Fibroblast of skin of scalp (primary cell): ENCODE measurements at places on chromosomes 7 and 10.

- no peak for DNase-seq
Measured at GRCh38 chr7:125085084-125085483, 155.5 kb upstream of the POT1 start.

DNA sequence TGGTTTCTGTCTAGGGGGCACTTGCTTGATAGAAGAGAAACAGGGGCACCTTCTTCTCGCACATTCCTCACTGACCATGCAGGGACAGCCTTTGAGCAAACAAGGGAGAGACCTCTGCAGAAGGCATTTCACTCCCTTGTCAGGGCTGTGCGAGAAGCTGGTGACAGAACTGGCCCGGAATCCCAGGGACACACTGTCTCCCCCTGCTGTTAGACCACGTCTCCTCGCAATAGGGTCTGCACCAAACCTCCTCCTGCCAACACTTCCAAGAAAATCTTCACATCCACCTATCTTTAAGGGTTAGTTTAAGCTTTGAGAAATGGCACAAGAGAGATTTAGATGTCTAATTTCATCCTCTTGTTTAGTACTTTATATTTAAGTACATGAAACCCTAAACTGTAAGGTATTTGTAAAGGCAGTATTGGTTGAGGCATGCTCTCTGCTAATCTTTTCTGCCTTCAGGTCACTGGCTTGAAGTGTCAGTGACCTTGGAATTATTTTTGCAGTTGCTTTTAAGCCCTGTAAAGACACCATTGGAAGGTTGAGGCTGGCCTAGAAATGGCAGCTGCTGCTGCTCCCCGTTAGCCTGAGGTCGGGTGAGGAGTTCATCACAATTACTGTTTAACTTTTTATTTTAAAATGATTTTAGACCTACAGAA, 37.0 kb downstream of the RBM20 start:
- DNase-seq = peak; percentile 49

- no peak for DNase-seq
Measured at GRCh38 chr7:133633055-133633454, 380.2 kb downstream of the EXOC4 start.

GRCh38 chr7:66542528-66543269, 86.0 kb upstream of the KCTD7 start:
- peak; percentile 66 for DNase-seq

DNA sequence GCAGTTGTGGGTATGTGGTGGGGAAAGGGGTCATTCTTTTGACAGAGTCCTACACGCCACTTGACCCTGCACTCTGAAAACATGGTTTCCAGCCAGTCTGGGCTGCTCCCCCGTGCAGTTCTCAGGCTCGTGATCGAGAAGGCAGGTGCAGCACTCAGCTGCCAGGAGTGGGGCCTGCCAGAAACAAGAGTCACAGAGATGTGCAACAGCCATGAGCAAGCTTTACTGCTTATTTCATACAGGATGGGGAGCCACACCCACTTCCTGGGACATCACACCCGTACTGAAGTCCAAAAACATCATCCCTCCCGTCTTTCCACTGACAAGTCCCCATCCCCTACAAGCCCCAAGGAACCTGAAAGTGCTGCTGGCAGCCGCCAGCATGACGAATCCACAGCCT, 9.3 kb downstream of the ATG9B start:
- DNase-seq = no peak

DNA sequence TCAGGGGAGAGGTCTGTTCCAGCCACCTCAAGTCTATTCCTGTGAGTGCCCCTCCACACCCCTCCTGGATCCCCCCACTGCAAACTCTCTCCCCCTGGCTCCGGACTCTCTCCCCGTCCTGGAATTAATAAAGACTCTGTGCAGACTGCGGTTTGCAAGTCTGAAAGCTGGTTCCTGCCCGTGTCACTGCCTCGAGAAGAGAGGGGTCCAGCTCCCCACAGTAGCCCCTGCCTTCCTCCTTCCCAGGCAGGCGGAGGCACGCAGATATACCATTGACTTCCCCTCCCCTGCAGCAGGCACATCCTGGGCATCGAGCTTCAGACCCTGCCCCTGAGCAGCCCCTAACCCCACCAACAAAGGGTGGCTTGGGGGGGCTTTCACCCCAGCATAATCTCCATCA, 2.2 kb upstream of the ELN start:
- no peak for DNase-seq

GRCh38 chr10:58674251-58674650, 161.6 kb downstream of the BICC1 start:
- DNase-seq = peak; percentile 31

DNA sequence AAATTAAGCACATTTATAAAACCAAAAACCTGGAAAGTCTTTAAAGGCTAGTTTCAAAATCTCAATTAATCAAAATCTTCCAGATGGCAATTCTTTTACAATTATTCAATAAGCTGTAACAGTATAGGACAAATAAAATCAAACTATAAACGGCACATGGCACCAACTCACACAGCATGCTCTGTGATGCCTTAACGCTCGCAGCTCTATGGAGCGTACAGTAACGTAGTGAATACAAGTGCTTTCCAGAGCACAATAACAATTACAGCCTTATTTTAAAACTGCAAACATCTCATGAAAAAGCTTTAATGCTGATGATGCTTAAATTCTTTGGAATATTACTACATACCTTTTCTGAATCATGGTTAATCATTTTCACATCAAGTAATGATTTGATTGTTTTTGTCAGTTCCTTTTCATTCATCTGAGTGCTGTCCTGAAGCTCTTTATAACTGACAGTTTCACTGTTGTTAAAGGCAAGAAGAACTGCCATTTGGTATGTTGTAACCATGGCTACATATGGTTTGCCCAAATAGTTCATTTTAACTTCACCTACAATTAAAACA, 74.2 kb downstream of the CUL2 start:
- no peak for DNase-seq

DNA sequence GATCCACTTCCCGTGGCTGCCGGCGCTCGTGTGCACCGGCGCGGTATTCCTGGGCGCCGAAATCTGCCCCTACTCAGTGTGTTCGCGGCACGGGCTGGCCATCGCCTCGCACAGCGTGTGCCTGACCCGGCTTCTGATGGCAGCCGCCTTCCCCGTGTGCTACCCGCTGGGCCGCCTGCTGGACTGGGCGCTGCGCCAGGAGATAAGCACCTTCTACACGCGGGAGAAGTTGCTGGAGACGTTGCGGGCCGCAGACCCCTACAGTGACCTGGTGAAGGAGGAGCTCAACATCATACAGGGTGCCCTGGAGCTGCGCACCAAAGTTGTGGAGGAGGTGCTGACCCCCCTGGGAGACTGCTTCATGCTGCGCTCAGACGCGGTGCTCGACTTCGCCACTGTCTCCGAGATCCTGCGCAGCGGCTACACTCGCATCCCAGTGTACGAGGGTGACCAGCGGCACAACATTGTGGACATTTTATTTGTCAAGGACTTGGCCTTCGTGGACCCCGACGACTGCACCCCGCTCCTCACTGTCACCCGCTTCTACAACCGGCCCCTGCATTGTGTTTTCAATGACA, 1.3 kb downstream of the CNNM1 start:
- DNase-seq = no peak

DNA sequence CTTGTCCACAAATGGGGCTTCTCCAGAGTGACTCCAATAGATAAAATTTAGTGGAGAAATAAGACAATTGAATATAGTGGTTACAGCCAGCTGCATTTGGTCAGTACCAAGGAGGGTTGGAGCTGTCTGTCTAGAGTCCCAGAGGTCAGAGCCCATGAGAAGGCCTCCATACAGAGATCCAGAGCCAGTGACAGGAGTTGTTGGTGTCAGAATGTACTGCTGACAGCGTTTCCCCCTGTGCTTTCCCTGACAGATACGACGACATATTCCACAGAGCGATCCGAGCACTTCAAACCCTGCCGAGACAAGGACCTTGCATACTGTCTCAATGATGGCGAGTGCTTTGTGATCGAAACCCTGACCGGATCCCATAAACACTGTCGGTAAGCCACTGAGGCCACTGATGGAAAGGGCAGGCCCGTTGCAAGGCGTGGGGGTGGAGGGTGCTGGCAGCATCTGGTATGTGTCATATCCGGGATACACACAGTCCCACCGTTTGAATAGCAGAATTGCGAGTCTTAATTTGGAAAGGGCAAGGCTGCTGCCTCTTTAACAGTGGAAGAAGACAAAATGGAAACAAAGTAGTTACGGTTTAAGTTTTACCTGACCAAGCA, 483.6 kb downstream of the NRG3 start:
- peak; percentile 44 for DNase-seq

- peak; percentile 23 for DNase-seq
Measured at GRCh38 chr10:14560274-14560673, 214.4 kb downstream of the FAM107B start.

GRCh38 chr10:47254611-47255010, 45.4 kb upstream of the GDF10 start:
- no peak for DNase-seq

GRCh38 chr7:28536259-28536658, 123.9 kb downstream of the CREB5 start:
- peak; percentile 61 for DNase-seq

DNA sequence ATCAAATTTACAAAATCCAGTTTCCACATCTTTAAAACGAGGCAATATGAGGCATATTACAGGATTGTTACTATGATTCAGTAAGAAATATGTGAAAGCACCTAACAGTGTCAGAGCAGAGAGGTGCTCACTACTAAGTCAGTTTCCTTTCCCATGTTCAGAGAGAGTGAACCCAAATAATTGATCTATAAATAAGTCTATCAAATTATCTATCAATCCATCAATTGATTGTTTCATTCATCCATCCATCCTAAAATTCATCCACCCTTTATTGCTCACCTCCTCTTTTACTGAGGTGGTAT, 340.8 kb downstream of the SUGCT start:
- no peak for DNase-seq

- DNase-seq = no peak
Measured at GRCh38 chr7:135755351-135755753, 6.7 kb upstream of the FAM180A start.

- no peak for DNase-seq
Measured at GRCh38 chr7:132102942-132103341, 473.3 kb downstream of the PLXNA4 start.

- peak; percentile 30 for DNase-seq
Measured at GRCh38 chr10:70191161-70191971, 21.1 kb upstream of the SAR1A start.

DNA sequence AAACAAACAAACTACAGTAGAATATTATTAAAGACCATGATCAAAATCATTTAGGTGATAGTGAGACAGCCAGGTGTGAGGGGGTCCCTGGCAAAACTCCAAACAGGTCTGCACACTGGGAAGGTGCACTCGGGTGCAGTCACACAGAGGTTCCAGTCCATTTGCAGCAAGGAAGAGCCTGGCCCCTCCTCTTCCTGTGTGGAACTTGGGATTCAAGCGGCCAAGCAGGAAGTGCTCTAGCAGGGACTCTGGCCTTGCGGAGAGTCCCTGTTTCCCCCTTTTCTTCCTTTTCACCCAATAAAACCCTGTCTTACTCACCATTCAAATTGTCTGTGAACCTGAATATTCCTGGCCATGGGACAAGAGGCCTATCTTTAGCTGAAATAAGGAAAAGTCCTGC, 181.8 kb downstream of the LRRTM3 start:
- DNase-seq = no peak

DNA sequence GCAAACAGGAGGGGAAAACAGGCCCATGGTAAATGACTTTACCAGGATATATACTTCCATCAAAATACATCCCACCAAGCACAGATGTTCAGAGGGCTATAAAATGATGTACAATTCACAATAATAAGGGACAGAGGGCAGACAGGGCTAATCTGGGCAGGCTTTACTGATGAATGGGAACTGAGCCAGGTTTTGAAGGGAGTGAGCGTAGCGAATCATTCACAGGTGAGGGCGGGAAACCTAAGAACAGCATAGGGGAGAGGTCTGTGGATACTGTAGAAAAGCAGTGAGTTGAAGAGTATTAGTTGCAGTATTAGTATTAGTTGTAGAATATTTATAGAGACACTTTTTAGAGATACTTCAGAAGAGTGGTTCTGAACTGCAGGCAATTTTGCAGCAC, 180.8 kb downstream of the JAZF1 start:
- DNase-seq = no peak

GRCh38 chr10:47402641-47403301, 18.7 kb upstream of the ZNF488 start:
- DNase-seq = peak; percentile 96

DNA sequence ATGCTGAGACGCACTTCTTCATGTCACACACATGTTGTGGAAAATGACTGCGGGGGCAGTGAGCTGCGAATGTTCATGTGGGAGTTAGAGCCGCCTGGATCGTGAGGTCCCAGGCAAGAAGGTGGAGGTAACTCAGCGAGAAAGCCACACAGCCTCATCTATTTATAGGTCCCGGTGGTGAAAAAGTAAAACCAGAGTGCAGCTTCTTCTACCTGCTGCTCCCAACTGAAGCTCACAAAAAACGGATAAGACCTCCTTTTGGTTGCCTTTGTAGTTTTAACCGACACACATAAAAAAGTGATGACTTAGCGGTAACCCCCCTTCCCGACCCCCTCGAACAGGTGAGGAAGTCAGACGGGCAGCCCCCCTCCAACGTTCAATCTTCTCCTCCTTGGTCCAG, 276.9 kb downstream of the GATA3 start:
- no peak for DNase-seq

DNA sequence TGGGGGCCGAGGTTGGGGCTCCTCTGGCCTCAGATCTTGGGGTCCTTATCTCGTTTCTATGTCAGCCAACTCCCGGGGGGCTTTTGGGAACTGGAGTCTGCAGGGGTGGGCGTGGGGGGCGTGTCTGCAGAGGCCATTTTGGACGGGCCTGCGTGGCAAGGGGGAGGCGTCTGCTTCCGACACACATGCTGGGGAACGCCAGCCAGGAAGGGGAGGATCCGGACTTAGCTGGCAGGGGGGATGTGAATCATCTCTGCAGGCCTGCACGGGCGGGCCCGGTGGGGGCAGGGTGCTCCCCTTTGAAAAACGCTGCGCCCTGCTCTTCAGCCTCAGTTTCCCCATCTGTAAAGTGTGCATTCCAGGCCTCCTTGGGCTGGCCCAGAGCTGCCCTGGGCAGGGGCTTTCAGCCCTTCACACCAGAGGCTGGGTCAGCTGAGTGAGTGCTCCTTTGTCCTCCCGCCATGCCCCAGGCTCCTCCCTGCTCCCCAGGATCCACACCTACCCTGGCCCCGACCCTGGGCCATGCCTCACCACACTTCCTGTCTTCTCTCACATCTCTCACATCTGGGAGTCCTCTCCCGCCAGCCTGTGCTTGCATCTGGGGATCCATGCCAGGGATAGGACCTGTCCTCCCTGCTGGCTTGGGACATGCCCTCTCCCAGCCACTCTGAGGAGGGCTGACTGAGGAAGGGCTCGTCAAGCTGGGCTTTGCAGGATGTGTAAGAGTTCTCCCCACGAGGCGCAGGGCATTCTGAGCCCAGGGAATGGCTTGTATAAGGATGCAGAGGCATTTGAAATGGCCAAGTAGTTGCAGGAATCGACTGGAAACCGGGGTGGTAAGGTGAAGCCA, 172.6 kb upstream of the TNRC18 start:
- DNase-seq = peak; percentile 96

DNA sequence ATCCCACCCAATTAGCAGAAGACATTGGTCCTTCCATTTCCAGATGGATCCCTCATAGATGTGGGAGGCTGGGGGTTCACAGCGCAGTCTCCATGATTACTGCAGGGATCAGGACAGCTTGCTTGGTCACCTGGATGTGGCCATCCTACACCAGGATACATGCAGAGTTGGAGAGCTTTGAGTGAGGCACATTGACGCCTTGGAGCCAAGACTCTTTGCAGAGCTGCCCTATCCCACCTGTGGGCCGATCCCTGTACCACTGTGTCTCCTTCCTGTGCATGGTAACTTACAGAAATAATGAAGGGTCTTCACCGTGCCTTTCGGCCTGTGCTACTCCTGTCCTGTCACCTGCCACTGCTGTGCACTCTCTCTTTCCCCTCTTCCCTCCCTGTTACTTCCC, 444.8 kb downstream of the GLRX3 start:
- DNase-seq = no peak
